ENCODE measurements at places on chromosomes 1 and 21. TPM values are rescaled to one million over a fixed set of nuclear protein-coding genes. Genes with fewer than 3 reads are reported as not detected.

DNA sequence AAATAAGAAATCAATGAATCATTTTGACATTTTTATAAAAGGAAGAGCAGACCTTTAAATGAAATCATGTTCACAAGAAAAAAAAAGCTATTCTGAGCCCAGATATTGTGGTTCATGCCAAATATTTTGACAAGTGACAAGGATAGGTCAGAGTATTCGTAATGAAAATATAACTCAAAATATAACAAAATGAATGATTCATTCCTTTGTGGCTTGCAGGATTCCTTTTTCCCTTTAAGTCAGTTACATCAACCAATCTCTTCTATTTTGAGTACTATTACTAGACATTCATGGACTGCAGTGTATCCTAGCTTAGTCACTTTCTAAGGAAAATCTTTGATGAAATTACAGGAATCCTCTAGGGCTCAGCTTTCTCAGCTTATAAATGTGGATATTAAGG, 188.7 kb downstream of the COL11A1 start:
- no peak for DNase-seq

GRCh38 chr1:10897981-10898728, 101.7 kb upstream of the CASZ1 start:
- DNase-seq: no peak

The C1orf53 gene
- 4.1 TPM for total RNA-seq

The NBPF6 gene
- total RNA-seq: not detected

GRCh38 chr1:37794372-37795339, 1.0 kb downstream of the MANEAL start:
- DNase-seq: no peak

DNA sequence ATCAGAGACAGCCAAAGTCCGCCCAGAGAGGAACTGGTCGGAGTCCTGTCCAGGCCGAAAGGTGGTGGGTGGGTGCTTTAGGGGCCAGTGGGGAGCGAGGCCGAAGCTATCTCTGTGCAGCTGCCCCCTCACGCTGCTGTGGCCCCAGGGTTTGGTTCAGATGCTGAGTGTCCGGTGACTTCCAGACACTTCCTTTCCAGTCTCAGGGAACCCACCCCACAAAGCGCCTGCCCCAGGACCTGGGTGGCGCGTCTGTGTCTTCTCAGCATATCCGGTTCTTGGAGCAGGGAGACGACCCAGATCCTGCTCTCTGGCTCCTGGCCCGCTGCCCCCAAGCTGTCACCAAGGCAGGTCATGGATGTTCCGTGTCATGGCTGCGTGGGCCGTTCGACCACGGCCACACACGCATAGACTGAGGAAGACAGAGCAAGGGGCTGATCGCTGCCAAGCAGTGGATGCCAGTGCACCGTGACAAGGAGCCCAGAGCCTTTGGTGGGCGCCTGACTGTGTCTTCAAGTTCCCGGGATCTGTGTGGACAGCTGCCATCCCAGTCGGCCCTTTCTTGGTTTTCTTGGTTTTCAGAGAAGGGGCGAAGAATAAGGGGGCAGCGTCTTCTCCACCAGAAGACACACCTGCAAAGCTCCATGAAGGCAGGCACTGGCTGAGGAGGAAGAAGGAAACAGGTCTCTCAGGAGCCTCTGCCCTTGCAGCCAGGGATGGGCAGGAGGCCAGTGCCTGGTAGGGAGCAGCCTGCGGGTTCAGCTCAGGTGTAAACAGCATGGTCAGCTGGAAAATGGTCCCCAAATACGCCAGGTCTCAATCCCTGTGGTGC, 22.9 kb upstream of the COL18A1 start:
- no peak for DNase-seq

GRCh38 chr1:24438423-24438901, 22.9 kb downstream of the NIPAL3 start:
- DNase-seq: no peak

The SIK1 gene
- total RNA-seq: 5.5 TPM

GRCh38 chr1:49050041-49050440, 273.4 kb upstream of the BEND5 start:
- DNase-seq: no peak

DNA sequence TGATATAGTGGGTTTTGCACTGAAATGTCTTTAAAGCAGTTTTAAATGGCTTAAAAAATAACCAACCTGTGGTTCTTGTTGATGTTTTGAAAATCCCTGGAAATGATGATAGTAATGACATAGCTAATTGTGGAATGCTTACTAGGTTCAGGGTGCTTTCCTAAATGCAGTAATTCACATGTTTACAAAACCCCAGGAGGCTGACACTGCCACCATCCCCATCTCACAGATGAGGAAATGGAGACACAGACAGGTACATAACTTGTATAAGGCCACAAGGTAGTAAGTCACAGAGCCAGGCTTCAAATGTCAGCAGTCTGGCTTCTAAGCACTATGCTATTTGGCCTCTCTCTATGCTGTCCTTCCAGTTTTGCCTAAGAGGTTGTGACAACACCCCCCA, 40.6 kb downstream of the C8B start:
- no peak for DNase-seq

Data from mucosa of descending colon (tissue), 3 donors.